ENCODE measurements at places on chromosomes 6 and 20.

GRCh38 chr20:24678351-24679106 lies 209.1 kb downstream of the SYNDIG1 start:
- no peak for DNase-seq

GRCh38 chr6:31582230-31582643 lies at the start of gene LTB:
Gene LTB, minus strand, starts transcription at chr6:31582424. Its CDS starts 7 bp downstream, at chr6:31582417.
- no peak for DNase-seq

DNA sequence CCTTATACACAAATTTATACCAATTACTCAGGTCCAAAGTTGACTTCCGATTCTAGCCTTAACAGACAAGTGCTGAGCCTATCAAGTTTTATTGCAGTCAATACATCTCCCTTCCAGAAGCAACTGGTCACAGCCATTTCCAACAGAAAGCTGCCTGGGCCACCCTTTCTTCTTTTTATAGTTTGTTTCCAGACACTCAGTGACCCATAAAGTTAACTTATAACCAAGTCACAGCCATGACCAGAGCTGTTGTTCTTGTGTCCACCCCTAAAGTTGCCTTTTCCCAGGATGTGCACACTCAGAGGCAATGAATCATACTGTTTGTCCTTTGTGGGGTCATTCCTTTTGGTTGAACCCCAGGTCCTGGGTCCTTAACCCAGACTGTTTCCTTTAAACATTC lies 89.9 kb downstream of the CD83 start:
- no peak for DNase-seq

- no peak for DNase-seq
These were observed 147.1 kb upstream of the RREB1 start for GRCh38 chr6:6960571-6961251.

DNA sequence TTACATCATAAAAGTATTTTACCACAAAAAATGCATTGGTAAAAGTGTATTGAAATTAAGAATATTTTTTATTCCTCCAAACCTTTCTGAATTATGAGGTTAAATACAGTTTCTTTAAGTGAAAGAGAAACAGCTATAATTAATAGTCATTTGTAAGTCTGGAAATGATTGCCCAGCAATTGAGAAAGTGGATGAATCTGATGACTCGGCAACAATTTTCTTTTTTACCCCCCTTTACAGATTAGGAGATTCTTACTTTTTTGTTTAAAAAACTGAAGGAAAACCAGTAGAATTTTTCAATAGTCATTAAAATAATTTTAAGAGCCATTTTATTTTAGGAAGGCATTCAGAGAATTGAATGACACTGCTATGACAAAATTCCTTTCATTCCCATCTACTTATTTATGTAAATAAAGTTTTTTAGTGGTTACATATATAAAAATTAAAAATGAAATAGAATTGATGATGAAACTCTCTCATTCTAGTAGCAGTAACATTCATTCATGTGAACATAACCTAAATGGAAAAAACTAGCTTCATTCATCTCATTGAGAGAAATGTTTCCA lies 169.6 kb upstream of the PRND start:
- no peak for DNase-seq

GRCh38 chr6:70996106-70996505 lies 39.2 kb upstream of the B3GAT2 start:
- no peak for DNase-seq

DNA sequence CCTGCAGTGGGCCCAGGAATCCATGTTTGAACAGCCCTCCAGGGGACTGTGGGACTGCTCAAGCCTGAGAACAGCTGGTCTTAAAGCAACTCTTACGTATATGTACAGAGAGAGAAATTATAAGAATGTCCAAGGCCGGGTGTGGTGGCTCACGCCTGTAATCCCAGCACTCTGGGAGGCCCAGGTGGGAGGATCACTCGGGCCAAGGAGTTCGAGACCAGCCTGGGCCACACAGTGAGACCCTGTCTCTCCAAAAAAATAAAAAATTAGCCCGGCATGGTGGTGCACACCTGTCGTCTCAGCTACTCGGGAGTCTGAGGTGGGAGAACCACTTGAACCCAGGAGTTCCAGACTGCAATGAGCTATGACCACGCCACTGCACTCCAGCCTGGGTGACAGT lies 134.0 kb downstream of the DTNBP1 start:
- no peak for DNase-seq

- DNase-seq: no peak
These were observed 1079.3 kb downstream of the EPHA7 start for GRCh38 chr6:92339936-92340640.

- peak; percentile 11 for DNase-seq
These were observed 3.9 kb upstream of the PRDM13 start for GRCh38 chr6:99602520-99603420.

- DNase-seq: no peak
These were observed 32.3 kb downstream of the NCR2 start for GRCh38 chr6:41367700-41368099.

- no peak for DNase-seq
These were observed 89.1 kb downstream of the GRIK2 start for GRCh38 chr6:101482606-101483005.

- DNase-seq: no peak
These were observed 26.7 kb downstream of the FOXO3 start for GRCh38 chr6:108587258-108588059.

DNA sequence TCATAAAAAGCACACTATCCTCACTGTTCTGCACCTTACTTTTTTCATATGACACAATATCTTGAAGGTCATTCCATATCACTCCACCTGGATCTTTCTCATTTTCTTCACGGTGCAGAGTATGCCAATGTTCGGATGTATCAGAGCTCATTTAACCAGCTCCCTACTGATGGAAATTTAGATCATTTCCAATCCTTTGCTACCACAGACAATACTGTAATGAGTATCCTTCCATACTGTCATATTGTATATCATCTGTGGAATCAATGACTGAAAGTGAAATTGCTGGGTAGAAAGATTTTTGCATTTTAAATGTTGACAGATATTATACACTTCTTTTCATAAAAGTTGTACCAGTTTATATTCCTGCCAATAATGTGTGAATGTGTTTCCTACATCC lies 2.2 kb upstream of the RAB44 start:
- no peak for DNase-seq

DNA sequence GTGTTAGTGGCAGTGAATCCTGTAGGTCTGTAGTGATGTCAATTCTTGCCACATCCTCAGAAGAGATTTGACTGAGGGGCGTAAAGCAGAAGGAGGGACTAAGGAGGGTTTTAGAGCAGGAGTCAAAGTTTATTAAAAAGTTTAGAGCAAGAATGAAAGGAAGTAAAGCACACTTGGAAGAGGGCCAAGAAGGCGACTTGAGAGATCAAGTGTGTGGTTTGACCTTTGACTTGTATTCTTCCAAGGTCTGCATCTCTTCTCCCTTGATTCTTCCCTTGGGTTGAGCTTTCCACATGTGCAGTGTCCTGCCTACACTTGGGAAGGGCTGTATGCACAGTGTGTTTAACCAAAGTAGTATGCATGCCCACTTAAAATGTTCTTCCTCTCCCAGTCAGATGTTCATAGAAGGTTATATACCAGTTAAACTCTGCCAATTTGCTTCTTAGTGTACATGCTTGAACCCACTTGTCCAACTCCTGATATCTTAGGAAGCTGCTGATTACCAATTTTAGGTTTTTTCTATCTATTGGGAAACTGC lies 627.6 kb downstream of the MMUT start:
- no peak for DNase-seq

DNA sequence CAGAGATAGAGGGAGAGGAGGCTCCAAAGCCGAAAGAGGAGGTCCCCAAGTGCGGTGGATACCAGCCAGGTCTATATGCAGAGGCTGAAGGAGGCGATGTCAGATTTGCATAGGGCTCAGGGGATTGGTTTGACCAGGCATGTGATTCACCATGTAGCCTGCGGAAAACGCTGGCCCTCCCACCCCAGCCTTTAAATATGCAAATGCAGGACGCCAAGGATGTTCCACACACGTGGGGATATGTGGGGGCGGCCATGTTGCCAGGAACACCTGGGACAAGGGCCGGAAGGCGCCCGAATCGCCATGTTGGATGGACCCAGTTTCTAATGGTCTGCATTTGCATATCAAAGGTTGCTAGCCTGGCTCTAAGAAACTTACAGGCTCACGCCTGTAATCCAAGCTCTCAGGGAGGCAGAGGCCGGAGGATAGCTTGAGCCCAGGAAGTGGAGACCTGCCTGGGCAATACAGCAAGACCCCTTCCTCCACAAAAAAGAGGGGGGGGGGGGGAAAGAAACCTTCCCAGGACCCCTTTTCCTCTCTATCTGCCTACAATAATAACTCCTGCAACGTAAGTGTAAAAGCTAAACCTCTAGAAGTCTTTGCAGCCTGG lies 110.5 kb downstream of the TULP4 start:
- DNase-seq: no peak

DNA sequence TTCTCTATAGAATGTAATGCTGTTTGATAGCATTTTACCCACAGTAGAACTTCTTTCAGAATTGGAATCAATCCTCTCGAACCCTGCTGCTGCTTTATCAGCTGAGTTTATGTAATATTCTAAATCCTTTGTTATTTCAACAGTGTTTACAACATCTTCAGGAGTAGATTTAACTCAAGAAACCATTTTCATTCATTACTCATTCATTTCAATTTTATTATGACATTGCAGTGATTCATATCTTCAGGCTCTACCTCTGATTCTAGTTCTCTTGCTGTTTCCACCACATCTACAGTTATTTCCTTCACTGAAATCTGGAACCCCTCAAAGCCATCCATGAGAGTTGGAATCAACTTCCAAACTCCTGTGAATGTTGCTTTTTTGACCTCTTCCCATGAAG lies 93.7 kb downstream of the ZFAND3 start:
- no peak for DNase-seq

DNA sequence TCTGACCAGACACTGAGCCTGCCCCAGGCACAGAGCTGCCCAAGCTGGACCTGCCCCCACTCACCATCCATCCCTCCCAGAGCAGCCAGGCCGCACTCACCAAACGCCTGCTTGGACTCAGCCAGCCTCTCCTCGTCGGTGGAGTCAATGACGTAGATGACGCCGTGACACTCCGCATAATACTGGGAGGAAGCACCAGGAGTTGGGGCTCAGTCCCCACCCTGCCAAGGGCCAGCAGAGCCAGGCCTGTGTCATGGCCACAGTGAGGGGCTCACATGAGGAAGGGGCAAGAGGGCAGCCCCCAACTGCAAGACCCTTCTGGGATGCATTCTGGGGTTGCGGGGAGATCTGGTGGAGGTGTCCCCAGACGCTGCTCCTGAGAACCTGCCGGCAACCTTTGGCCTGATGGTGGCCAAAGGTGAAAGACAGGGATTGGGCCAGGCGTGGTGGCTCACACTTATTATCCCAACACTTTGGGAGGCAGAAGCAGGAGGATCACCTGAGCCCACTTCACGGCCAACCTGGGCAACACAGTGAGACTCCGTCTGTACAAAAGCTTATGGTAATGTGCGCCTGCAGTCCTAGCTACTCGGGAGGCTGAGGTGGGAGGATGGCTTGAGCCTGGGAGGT lies 5.6 kb downstream of the ARFRP1 start:
- no peak for DNase-seq

- DNase-seq: no peak
These were observed 1.1 kb downstream of the ATP5F1E start for GRCh38 chr20:59030911-59031563.

GRCh38 chr6:30640481-30640880 lies 6.5 kb upstream of the C6orf136 start:
- DNase-seq: no peak

- DNase-seq: no peak
These were observed 132.2 kb downstream of the ARID1B start for GRCh38 chr6:156909212-156910010.

GRCh38 chr6:14763139-14763538 lies 482.7 kb upstream of the JARID2 start:
- no peak for DNase-seq

DNA sequence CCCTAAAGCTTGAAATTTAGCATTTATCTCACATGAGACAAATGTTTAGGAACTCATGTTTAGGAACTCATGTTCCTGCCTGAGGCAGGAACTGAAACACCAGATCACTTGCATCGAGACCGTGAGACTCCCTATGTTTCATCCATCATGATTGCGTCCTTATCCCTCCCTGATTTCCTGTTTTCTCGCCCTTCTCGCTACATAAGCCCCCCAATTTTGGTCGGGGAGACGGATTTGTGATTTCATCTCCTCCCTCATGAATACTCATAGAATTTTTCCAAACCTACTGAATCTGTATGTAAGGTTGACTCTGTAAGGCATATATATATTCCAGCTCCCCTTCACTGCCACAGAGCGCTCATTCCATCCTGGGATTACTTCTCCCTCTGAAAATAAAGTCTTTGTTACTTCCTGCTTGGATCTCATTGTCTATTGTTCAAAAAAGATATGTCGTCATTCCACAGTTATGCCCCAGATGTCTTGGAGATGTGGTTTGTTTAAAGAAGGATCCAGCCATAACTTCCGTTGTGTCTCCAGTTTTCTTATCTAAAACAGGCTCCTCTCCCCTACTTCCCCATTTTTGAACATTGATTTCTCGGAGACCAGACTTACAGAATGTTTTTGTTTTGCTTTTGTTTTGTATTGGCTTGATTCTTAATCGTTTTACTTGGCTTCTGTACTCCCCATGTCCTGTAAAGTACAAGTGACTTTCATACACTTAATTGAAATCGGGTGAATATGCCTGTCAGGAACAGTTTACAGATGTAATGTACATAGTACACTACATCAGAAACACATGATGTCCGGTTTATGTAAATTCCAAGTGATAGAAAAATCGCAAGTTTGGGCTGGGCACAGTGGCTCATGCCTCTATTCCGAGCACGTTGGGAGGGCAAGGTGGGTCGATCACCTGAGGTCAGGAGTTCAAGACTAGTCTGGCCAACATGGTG lies 118.7 kb downstream of the HFE start:
- DNase-seq: no peak

GRCh38 chr20:17916433-17916891 lies 52.1 kb downstream of the SNX5 start:
- no peak for DNase-seq

DNA sequence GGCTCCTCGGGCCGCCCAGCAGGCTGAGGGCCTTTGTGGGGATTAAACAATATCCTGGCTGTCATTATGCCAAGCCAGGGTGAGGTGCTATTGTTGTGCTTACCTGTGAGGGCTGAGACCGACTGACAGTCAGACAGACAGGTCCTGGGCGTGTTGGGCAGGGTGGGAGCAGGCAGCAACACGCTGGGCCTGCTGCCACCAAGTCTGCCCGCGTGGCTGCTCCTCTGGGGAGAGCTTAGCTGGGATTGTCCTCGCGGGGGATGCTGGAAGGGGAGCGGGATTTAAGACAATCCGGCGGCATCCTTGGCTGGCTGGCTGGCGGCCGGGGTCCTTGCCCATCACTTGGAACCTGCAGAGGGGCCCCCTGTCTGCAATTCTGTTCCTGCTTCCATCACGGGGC lies 20.0 kb downstream of the ITPR3 start:
- DNase-seq: no peak

GRCh38 chr6:155147958-155148663 lies 115.7 kb upstream of the CLDN20 start:
- DNase-seq: no peak

GRCh38 chr20:21089391-21089790 lies 16.8 kb downstream of the LINC00237 start:
- no peak for DNase-seq

All from stimulated activated naive CD8-positive, alpha-beta T cell treated with anti-CD3 and anti-CD28 coated beads, Interleukin-15, amount 100 ng/mL, for 72 hours (primary cell).